Stimulated activated CD4-positive, alpha-beta T cell treated with anti-CD3 and anti-CD28 coated beads, Interleukin-12 subunit alpha, Interleukin-12 subunit beta, amount 100 ng/mL, for 4 hours (primary cell): ENCODE measurements at places on chromosomes 5 and 9.

DNA sequence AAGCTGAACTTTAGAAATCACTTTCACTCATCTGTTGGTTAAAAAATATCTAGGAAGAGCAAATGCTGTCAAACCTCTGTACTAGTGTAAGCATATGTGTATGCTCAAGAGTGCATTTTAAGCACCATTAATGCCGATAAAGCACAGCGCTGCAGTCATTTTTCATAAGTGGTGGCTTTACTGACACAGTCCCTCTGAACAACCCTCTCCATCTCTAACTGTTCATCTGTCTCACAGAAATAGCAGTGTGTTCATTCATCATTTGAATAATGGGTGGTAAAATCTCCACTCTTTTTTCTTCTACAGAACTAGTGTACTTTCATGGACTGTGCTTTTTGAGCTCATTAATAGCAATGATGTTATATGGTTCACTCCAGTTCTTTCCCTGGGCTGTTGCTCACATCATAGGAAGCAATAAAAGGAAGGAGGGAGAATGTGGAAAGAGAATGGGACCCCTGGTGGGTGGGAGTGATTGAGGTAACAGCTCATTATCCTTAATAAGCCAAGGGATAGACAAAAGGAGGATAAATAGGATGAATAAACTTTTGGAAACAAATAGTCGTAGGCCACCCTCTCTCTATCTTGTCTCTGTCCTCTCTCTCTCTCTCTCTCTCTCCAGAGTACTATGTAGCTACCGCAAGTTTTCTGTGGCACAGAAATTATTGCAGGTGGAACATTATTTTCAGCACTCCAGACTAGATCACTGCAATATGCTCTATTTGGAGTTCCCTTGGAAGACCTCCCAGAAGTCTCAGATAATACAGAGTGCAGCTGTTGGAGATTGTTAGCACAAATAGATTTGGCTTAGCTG, 117.9 kb upstream of the PRDM9 start:
- DNase-seq = no peak

DNA sequence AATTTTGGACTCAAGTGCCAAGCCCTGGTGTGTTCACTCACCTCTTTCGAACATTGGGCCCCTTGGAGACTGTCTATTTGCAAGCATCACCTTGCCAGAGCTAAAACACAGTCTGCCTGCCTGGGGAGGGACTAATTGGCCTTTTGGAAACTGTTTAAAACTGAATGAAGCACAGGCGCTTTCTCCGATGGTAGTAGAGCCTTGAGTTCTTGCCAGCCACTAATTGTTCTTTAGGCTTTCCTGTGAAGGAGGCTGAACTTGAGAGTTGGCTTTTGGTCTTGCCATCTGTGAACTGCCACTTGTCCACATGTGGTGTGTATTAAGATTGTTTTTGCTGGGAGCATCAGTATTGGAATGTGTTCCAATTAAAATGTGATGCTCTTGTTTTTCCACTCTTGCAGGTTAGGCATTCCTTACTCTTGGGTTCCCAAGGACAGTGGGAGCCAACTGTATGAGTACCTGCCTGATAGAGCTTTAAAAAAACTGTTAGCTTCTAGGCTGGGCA, 26.0 kb downstream of the GARNL3 start:
- no peak for DNase-seq

DNA sequence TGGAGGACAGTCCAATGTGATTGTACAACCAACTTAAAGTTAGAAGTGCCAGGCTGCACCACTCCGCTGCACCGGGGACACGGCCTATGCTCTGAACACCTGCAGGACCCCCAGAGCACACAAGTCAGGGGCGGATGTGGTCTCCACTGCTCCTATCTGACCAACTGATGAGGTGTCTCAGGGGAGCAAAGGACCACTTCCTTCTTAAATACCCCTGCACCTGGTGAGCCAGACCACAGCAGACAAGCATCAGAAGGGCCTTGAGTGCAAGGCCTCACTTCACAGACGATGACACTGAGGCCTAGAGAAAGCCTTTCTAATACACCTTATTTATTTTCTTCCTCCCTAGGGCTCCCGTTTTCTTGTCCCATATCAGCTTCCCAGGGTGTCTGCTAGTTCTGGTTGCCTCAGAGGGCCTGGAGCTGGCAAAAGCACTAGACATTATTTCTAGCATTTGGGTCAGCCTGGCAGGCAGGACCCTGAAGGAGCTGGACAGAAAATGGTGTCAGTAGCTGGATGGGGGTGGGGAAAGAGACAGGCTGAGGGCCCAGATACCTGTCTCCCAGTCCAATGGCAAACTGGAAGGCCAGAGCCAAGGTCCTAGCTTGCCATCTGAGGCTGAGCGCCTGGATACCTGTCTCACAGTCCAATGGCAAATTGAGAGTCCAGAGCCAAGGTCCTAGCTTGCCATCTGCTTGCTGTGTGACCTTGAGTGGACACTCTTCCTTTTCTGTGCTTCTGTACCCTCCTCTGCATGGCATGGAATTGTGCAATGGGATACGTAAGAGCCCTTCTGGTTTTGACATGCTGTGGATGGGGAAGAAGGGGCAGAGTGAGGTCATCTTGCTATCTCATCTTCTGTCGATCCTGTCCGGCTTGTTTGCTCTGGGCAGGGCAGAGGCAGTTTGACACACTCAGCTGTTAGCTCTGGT, 9.0 kb downstream of the CCDC69 start:
- DNase-seq = no peak

GRCh38 chr5:177294632-177295031, 8.9 kb downstream of the RAB24 start:
- DNase-seq = no peak

DNA sequence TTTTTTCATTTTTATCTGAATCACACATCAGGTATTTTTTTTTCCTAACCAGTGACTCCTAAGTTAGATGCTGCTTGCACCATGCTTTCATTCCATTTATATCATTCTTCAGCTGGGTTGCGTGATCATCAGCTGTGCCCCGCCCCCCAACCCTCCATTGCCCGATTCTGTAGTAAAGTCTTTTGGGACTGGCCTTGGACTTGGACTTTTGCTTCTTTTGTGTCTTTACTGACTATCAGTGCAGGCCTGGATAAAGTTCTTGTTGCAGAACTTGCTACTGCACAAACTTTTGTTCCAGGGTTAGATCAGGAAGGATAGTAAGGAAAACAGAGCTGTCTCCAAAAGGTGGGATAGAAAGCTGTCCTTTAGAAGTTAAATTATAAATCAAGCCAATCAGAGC, 38.5 kb downstream of the SLC22A5 start:
- DNase-seq = no peak

- DNase-seq = no peak
These were observed 415.0 kb downstream of the NFIB start for GRCh38 chr9:13898957-13899356.

GRCh38 chr5:80871541-80871961, 88.6 kb upstream of the RASGRF2 start:
- peak; percentile 4 for DNase-seq

DNA sequence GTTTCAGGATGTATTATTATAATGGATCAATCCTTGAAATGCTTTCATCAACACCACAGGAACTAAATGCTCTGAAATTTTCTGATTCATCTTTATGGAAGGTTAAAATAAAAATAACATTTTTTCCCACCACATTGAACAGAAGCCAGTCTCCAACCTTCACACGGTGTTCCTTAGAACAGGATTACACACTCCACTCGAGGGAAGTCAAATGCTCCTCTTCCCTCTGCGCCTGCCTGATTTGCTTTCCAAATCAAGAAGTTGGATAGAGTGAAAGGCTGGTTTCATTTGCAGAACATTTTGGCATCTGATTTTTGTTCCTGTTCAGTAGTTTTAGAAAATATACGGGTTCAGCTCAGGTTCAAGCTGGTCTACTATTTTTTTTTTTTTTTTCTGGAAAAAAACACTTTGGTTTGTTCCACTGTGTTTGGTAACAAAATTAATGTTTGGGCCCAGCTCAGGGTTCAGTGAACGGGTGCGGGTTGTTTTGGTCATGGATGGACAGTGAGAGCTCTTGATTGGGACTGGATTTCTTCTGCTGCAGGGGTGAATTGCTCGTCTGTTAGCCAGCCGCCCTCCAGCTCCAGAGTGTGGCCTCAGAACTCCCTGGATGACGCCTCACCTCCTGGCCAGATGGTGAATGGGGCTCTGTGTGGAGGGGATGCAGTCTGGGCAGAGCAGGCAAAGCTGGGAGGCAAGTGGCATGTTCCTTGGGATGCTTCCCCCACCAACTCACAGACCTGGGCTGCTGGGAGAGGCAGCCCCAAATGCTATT, 82.4 kb upstream of the STC2 start:
- no peak for DNase-seq

GRCh38 chr9:16090907-16091629, 538.2 kb downstream of the CCDC171 start:
- no peak for DNase-seq

- DNase-seq = no peak
These were observed 213.5 kb downstream of the FOXD4L6 start for GRCh38 chr9:40914772-40915659.

- no peak for DNase-seq
These were observed 334.6 kb upstream of the MPDZ start for GRCh38 chr9:13614060-13614459.

DNA sequence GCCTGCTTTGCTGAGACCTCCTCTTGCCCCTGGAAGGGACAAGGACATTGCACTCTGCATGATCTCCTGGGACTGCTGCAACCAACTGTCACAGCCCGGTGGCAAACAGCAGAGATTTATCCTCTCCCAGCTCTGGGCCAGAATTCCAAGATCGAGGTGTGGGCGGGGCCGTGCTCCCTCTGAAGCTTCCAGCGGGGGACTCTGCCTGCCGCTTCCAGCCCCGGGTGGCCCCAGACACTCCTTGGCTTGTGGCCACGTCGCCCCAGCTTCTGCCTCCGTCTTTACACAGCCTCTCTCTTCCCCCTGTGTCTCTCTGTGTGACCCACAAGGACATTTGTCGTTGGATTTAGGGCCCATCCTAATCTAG, 67.1 kb downstream of the COL5A1 start:
- no peak for DNase-seq

DNA sequence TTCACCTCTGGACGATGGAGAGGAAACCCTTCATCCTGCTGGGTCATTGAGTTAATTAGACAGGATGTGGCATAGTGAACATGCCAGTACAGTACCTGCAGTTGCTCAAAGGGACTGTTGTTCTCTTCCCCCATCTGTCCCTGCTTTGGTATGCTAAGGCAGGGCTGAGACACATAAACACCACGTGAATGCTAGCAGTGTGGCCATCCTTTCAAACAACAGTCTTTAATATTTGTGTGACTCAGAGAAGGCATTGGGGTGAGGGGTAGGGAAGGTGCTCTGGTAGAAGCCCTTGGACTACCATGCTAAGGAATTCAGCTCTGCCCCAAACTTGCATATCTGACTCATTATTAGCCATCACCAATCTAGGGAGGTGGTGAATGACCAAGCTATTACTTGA, 180.2 kb upstream of the ZNF618 start:
- no peak for DNase-seq

DNA sequence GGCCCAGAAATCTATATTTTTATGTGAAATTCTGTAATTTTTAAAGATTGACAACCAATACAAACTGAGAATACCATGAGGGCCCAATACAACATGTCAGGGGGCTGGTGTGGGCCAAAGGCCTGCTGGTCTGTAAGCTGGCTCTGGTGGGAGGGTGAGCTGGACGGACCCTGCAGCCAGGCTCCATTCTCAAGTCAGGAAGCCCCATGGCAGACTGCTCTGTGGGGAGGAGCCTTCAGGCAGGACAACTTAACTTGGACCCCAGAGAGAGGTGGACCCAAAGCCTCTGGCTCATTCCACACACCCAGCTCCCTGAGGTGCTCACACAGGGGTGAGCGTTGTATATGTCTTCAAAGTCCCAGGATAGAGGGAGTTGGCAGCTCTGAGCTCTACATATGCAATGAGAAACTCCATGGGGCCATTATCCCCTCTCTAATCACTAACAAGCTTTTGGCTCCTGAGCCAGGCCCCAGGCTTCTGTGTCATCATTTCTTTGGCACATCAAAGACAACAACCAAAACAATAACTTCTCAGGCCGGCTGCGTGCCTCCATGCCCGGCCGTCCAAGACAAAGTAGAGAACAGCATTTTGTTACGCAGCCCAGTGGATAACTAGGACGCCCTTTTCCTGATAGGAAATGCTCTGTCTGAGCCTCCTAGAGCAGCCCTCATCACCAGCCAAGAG, 6.4 kb downstream of the SEPTIN8 start:
- no peak for DNase-seq

- DNase-seq = no peak
These were observed 1.2 kb downstream of the SCAMP1 start for GRCh38 chr5:78361631-78361993.

- no peak for DNase-seq
These were observed 3.1 kb downstream of the RANBP3L start for GRCh38 chr5:36298552-36298951.

DNA sequence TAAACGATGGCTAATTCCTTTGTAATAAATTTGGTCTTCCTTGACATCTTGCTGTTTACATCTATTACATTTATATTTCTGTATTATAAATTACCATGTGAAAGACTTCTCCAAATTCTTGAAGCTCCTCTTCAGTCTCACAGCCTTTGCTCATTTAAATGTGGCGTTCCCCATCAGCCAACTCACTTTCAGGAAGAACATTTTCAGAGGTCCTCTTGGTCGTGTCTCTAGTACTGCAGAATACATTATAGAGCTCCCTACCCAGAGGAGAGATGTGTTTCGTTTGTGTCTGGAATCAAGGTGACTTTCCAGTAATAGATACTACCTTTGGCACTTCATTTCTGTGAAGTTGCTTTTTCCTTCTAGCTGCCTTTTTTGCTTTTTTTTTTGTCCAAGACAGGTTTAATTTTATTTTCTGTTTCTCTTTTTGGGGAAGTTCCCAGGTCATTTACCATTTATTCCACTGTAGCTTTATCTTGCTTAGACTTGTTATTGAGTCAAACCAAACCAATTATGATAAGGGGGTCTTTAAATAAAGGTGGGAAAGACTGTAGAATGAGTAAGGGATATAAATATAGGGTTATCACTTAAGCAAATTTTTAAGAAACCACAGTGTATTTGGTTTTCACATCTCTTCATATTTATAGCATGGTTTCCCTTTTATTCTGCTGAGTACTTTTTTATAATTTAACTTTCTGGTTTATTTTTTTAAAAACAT, 12.8 kb downstream of the UBE2B start:
- DNase-seq = no peak

DNA sequence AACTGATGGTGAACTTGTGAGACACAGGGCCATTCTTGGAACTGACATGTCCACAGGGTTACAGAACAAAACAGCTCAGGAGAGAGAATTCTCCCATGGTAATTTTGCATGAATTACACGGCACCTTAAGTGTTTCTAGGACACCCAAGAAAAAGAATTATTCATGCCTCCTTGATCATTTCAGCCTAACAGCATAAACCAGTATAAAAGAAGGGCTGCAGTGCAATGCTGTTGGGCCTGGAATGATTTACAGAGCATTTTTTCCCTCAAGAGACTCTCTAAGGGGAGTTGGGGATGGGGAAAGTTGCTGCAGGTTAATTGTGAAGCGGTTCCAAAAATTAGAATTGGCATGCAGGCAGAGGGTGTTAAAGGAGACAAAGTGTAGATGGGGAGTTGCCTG, 136.4 kb upstream of the FBXL7 start:
- no peak for DNase-seq

DNA sequence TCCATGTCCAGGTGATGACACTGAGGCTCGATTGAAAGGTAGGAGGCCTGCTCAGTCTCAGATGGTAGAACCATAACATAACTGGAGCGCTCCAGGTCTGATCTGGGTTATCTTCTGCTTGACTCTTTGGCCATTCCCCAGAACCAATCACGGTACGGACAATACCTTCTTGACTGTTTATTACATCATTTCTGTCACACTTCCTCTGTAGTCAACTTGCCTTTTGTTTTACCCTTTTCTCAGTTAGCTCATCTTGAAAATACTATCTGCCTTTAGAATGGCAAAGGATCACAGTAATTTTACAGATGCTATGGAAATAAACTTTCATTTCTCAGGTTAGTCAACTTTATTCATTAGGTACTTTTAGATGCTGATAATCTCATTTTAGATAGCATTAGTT, 22.4 kb downstream of the GLRA1 start:
- no peak for DNase-seq
